ENCODE measurements at places on chromosomes 7 and 10.

GRCh38 chr10:8076933-8077332, 22.4 kb downstream of the GATA3 start:
- DNase-seq = no peak

GRCh38 chr7:106814887-106815286, 50.2 kb upstream of the PIK3CG start:
- DNase-seq = no peak

- no peak for DNase-seq
These were observed 15.5 kb upstream of the SEMA3C start for GRCh38 chr7:80934321-80934720.

- DNase-seq = no peak
These were observed 39.7 kb downstream of the ARID5B start for GRCh38 chr10:61941202-61941681.

GRCh38 chr10:89431977-89432376, 17.6 kb downstream of the IFIT5 start:
- DNase-seq = no peak

DNA sequence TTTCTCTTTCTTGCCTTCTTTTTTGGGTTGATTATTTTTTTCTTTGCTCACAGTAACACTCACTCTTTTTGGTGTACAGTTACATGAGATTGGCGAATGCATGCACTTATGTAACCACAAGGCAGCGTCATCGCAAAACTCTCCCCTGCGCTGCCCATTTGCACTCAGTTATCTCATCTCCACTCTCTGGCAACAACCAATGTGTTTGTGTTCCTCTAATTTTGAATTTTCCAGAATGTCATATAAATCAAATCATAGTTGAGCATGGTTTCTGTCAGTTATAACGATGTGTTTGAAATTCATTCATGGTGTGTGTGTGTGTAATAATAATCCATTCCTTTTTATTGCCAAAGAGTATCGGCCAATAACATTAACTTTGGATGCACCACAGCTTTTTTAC, 23.0 kb upstream of the IGFBP3 start:
- DNase-seq = no peak

DNA sequence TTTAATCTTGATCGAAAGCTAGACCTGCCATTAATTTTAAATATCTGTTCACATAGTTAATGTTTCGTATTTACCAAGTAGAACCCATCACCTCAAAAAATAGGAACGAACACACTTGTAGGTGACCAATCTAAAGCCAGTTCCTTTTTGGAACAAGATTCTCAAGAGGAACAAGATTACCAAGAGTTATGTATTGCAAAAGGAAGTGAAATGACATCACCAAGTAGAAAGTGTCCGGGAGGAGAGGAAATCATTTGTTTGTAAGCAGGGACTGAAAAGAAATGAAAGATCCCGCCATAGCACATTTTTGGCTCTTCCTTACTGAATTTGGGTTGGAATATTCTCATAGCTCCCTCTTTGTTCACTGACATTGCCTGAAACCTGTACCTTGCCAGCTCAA, 1200.5 kb downstream of the SORCS1 start:
- DNase-seq = no peak

DNA sequence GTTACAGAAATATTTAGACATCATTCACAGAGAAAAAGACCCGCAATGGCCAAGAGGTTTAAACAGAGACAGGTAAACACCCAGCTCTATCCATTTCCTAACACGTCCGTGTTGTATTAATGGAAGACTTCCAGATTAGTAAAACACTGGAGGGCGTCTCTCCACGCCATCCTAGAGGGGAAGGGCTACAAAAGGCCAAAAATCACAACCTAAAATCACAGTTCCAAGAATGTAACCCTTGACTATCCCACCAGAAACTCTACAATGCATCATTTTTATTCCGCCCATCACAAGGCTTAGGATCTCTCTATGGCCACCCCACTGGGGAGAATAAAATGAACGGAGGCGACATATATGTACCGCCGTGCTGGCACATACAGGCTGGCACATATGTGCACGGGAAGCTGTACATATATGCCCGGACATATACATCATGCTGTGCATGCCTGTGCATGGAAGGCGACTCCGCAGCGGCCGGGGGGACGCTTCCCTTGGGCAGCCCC, 734 bp downstream of the PCLO start:
- no peak for DNase-seq

GRCh38 chr7:101614939-101615302, 14.2 kb downstream of the MYL10 start:
- no peak for DNase-seq

DNA sequence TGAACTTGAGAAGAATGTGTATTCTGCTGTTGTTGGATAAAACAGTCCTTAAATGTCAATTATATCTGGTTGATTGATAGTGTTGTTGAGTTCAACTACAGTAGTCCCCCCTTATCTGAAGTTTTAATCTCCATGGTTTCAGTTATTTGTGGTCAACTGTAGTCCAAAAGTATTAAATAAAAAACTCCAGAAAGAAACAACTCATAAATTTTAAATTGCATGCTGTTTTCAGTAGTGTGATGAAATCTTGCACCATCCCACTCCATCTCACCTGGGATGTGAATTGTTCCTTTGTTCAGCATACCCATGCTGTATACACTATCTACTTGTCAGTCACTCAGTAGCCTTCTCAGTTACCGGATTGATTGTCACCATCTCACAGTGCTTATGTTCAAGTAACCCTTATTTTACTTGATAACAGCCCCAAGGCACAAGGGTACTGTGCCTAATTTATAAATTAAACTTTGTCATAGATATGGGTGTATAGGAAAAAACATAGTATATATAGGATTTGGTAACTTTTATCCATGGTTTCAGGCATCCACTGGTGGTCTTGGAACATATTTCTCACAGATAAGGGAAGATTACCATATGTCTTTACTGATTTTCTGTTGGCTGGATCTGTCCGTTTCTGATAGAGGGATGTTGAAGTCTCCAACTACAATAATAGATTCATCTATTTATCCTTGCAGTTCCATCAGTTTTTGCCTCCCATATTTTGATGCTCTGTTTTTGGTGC, 57.1 kb downstream of the AOAH start:
- DNase-seq = no peak

DNA sequence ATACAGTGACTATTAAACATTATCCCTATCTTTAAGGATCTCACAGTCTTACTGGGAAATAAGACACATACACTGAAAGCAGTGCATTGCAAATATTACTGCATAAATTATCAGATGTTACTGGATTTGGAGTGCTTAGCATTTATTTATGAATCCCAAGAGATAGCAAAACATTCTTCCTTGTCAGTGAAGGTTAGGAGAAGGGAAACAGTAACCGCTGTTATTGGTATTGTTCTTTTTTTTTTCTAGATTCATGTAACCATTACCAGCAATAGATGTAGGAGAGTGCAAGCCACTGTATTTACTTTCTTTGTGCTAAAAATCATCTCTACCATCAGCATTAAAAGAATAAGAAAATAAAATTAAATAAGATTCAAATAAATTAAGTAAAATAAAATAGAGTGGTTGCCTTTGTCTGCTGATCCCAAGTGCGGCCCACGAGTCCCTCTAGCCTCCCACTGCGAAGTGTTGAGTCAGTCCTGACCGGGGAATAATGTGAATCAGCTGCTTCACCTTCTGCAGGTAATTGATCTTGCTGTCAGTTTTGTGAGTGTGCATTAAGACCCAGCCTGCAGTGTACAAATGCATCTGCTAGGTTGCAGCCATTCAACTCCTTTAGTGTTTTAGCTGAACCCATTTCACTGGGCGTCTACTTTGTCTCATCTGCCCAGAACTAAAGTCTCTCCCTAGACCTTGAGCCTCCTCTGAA, 1344.9 kb downstream of the GATA3 start:
- no peak for DNase-seq

DNA sequence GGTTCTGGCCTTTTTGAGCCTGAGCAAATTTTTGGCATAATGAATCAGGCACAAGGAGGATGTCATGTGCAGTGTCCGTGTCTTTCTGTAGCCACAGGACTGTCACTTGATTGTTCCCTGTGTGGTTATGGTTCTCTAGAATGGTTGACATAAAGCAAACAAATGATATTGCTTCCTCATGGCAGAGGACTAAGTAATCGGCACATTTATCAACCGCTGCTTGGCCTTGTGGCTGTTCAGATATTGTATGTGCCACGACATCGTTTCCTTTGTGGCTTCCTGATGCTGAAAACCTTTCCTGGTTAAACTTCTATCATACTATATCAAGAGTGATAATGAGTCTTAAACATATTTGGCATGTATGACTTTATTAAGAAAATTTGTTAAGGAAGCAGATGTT, 598.8 kb downstream of the SUGCT start:
- no peak for DNase-seq

DNA sequence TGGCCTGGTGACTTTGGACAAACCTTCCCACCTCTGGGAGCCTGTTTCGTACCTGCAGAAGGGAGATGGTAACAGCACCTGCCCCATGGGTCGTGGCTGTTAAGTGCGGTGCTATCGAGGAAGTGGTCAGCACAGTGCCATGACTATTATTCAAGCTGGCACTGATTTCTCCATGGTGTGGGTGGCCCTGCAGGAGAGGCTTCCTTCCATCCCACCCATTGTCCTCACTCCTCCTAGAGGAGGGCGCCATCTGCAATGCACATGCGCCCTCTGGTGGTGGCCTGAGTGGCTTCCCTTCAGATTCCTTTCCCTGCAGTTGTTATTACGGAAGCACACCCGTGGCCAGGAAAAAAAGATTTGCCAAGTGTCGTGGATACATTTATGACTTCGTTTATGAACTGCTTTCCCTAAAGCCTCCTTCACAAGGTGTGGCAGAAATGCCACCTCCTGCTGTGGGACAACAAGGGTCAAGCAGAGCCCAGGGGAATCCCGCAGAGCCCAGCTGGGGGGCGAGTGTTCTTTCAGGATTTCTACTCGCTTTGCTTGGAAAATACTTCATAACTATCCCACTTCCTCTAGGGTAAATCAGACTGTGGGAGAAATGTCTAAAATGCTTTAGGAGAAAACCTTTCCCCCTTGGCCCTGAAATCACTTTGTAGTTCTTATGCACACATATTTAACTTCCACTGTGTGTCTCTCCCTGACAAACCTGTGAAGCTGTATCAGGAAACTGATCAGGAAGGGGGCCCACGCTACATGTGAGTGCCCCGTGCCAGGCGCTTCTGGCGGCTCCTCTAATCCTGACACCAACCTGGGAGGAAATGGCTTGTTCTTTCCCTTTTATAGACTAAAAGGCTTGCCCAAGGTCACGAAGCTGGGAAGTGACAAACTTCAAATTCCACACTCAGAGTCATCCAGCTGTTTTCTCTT, 98.0 kb upstream of the ANLN start:
- DNase-seq = peak; percentile 67

- no peak for DNase-seq
These were observed 237.6 kb downstream of the DIP2C start for GRCh38 chr10:451856-452255.

DNA sequence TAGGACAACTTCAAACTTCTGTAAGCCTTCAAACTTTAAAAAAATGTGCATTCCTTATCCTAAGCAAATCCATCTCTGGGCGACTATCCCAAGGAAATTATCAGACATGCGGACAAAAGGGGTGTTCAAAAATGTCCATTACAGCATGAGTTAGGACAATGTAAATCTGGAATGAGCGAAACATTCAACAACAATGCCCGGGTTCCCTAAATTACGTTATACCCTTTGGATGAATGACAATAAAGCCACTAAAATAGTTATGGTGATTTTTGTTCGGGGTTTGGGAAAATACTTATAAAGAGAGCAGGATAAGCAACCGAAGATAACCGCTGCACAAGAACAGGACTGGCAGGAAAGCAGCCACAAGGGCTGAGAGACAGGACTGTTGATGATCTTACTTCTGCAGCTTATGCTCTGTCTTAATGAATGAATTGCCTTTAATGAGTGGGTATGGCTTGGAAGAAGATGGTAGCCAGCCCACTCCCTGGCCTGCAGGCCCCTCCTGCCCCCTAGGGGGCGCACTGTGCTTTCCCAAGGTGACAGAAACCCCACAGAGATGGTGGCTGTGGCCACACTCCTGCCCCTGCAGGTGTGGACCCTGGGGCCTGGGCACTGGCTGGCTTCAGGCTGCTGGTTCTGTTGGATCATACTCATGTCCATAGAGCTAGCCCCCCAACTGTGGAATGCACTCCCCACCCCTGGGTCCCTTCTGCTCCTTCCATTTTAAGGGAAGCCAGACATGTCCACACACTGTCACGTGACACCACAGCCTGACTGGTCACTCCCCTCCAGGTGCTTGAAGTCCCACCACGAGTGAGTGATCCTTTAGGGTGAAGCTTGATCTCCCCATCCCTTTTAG, 45.0 kb downstream of the ZCCHC24 start:
- peak; percentile 62 for DNase-seq

DNA sequence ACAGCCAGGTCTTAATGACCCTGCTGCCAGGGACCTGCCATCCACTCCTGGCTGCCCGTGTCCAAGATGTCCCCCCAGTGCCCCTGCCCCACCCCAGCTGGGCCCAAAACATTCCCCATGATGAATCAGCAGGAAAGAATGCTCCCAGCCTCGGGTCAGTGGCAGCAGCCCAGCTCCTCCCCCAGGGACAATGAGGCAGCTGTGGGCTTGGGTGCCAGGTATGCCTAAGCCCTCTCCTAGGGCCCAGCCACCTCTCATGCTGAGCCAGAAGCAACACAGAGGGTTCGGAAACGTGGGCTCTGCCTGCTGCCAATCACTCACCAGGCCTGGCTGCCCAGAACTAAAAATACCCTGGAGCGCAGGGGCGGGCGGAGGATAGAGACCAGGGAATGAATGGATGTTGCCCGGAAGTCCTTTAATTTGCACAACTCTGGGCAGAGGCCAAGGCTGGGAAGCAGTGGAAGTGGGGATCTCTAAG, 1.5 kb upstream of the LOXL4 start:
- DNase-seq = no peak

GRCh38 chr10:97842656-97843280, 6.9 kb upstream of the GOLGA7B start:
- DNase-seq = no peak

DNA sequence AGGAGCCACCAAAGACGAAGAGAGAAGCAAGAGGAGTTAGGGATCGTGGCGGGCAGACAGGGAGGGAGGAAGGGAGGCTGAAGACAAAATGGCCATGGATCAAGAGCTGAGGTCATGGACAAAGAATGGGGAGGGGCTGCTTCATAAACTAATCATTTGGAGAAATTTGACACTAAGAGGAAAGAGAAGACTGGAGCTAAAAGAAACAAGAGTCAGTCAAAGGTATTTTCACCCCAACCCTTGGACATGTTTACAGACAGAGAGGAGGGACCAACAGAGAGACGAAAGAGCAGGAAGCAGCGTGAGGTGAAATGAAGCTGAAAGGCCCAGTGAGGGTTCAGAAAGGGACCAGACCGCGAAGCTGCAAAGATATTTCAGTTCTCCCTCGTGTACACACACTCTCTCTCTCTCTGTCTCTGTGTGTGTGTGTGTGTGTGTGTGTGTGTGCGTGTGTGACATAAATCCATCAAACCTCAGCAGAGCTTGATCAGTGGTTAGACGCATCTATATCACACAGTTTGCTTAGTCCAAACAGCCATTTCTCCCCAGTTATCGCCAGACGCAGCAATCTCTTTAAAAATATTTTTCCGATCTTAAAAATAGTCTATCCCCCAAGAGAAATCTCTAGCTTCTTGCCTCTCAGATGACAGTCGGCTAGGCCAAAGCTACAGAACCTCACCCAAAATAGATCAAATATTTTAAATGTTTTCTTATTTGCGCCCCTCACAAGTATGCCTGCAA, 12.5 kb upstream of the CALD1 start:
- no peak for DNase-seq

- no peak for DNase-seq
These were observed 717.3 kb downstream of the XPNPEP1 start for GRCh38 chr10:109205929-109206585.

Measured in activated naive CD8-positive, alpha-beta T cell treated with anti-CD3 and anti-CD28 coated beads for 36 hours (primary cell).